Central memory CD8-positive, alpha-beta T cell (primary cell): ENCODE measurements at places on chromosomes 12 and 14.

DNA sequence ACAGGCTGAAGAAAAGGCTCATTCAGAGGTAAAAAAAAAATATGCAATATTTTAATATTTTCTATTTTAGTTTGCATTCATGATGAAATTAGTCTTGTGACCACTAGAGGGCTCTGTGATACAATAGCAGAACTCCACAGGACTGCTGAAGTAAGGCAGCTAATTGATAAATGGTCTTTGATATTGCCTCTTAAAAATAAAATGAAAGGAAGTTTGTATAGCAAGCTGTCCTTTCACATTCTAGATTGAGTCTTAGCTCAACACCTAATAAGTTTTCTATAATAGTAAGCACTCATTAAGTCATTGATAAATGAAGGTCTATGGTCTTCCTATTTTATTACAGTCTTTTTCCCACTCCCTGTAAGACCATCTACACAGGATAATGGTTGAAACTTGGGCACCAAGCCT is 315.7 kb downstream of the NAV3 start:
- DNase-seq, result no peak

GRCh38 chr14:21917699-21918436 is 244.2 kb upstream of the OR4E1 start:
- DNase-seq, result peak; percentile 47

GRCh38 chr12:85947286-85947685 is 73.2 kb downstream of the NTS start:
- no peak for DNase-seq

- no peak for DNase-seq
Measured at GRCh38 chr14:103008768-103009357, 48.5 kb downstream of the CDC42BPB start.

DNA sequence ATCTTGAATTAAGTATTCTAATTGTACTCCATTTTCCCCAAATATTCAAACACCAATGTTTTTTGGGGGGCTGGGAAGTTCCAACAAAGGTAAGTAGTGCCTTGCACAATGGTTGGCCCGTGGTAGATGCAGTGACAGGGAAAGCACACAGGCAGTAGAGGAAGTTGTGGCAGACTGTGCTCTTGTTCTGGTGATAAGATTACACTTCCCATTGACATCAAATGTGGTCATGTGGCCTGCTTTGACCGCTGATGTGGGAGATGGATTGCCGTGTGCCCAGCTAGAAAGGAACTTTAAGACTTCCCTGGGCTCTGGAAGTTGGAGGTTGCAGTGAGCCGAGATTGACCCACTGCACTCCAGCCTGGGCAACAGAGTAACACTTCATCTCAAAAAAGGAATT is 223.8 kb downstream of the VRK1 start:
- DNase-seq, result no peak

- DNase-seq, result no peak
Measured at GRCh38 chr12:75207338-75208083, 2.1 kb downstream of the KCNC2 start.

DNA sequence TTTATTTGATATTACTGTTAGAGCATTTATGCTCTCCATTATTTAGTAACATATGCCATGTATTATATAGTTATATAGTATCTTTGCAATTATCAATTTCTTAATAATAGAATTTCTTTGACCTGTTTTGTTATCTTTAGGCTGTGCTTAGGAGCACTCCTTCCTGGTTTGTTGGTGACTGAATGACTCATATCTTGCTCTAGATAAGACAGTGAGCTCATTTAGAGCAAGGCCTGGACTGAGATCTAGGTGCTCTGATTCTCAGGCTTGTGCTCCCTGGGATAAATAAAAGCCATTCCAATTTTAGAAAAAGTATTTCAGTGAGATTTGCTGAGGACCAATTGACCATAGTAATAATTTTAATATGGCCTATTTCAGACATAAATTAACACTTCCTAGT is 951.2 kb downstream of the FLRT2 start:
- DNase-seq, result no peak

DNA sequence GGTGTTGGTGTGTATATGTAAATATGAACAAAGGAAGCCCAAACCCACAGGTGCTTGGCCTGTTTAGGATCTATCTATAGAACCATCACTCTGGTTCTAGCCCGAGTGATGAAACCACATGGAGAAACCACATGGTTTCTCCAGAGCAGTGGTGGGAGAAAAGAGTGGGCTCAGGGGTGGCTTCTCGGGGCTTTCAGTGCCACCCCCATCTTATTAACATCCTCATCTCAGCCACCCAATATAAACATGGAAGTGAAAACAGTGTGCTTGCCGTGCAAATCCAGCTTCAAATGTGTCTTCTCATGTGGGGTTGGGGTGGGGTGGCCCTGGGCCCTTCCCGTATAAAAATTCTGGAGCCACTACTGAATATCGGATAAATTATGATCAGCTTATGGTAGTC is 109.0 kb downstream of the STAB2 start:
- no peak for DNase-seq

DNA sequence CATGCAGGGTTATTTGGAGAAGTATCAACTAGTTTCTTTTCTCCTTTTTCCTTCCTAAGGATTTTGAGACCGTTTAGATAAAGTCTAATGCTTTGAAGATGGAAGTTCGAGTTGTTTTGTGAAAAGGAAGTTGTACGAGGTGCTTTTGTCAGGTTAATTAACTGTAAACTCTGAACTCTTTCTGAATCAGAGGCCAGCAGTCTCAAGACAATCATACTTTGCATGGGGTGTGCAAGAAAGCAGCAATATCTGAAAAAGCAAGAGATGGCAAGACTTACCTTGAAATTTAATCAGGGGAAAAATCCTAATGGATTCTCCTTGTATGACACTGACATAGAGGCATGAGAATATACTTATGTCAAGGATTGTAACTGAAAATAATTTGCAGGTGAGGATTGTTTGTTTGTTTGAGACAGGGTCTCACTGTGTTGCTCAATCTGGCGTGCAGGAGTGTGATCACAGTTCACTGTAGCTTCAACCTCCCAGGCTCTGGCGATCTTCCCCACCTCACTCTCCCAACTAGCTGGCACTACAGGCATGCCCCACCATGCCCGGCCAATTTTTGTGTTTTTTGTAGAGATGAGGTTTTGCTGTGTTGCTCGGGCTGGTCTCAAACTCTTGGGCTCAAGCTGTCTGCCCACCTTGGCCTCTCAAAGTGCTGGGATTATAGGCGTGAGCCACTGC is 170.2 kb upstream of the HMGA2 start:
- no peak for DNase-seq

DNA sequence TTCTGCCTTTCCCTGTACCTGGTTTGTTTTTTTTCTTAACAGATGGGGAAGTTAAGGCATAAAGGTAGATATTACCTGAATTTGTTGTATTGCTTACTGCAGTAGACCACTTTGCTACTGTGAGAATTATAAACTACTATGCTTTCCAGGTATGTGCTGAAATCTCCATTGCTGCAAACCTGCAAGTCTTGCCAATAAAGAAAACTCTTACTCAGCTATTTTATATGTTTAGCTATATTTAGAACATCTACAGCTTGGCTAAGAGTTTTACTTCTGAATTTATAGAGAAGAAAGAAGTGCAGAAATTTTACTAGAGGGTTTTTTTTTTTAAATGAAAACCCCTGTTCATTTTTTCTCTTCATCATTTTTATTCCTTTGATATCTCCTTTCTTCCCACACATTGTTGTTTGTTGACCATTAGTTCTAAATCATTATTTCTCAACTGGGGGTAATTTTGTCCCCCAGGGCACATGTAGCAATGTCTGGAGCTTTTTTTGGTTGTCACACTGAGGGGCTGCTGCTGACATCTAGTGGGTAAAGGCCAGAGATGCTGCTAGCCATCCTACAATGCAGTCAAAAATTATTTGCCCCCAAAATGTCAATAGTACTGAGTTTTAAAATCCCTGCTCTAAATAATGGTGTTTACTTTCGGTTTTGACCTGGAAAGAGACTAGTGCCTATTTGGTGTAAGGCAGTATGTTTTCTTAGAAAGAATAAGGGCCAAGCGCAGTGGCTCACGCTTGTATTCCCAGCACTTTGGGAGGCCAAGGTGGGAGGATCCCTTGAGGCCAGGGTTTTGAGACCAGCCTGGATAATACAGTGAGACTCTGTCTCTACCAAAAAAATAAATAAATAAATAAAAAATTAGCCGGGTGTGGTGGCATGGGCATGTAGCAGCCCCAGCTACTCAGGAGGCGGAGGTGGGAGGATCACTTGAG is 48.6 kb downstream of the PCNX1 start:
- DNase-seq, result peak; percentile 36
